ENCODE measurements at places on chromosomes 2 and 18.

GRCh38 chr2:100629309-100629708 is 66.5 kb downstream of the PDCL3 start:
- no peak for DNase-seq

- DNase-seq, result no peak
Observed at GRCh38 chr18:59927246-59927825, 27.5 kb downstream of the PMAIP1 start.

DNA sequence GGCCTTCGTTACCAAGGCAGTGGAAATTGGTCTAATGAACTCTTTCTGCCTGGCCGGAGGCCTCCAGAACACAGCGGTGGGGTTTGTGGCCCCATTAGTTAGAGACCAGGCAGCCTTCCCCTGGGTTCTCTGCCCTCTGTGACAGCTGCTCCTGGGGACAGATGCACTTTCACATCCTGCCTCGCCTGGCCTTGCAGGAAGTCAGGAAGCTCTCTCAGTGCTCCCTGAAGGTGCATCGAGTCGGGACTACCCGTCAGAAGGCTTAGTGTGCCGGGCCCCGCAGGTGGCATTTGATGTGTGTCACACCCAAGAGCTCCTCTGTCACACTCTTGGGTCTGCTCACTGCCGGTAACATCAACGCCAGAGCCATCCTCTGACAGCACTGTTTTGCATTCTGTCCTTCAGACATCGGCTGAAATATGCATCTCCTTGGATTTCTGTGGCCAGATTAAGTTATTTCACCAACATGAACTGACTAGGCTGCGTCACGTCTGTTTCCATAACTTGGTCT is 158.3 kb downstream of the LDLRAD4 start:
- no peak for DNase-seq

DNA sequence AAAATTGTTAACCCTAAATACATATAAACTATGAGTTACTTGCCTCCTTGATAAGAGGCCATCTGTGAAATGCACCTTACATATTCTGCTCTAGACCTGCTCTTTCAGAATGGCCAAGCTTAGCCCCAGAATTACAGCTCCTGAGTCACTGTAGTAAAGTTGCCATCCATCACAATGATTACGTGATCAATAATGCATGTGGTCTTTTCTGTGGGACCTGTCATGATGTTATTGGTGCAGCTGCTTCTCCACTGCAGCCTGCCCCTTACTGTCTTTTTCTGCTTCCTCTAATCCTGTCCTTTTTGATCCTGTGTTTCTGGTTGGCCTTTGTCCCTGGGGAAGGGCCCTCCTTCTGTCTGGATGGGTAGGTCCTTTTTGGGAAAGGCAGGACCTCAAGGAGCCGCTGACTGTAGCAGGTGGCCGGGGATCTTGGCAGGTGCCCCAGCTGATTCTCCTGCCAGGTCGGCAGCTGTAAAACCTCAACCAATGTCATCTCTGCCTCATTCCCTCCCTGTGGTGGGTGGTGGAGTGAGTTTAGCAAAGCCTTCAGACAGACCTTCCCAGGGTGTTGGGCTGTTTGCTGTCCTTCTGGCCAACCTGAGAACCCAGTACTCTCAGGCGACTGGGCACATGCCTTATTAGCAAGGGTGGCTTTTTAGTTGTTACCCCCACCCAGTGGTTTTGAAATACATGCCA is 126.2 kb upstream of the EML6 start:
- peak; percentile 59 for DNase-seq

- DNase-seq, result no peak
Observed at GRCh38 chr2:171550613-171551012, 28.3 kb downstream of the CYBRD1 start.

DNA sequence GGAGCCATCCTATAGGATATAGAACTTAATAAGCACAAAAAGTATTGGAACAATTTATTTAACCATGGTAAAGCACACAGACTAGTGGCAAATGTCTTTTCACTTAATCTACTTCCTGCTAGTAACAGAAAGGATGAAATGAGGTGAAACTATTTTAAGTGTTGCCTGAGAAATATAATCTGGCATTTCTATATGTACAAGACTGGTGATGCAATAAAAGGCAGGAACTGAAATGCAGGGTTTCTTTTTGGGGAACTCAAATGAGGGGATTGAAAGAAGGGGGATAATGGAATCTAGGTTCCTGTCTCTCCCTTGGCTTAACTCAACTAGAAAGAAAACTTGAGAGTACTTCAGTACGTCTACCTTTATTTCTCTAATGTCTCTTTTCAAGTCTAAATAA is 122.3 kb downstream of the MEMO1 start:
- no peak for DNase-seq

DNA sequence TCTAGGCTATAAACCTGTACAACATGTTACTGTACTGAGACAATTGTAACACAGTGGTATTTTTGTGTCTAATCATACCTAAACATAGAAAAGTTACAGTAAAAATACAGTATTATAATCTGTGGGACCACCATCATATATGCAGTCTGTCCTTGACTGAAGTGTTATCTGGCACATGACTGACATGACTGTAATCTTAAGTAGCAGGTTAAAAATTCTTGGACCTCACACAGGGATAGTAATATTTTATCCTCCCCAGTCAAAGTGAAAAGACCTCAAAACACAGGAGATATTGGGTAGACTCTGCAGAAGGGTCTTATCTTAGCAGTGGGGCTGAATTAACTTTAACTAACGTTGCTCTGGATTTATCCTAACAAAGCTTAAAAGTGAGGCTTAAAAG is 4.9 kb upstream of the SCN9A start:
- no peak for DNase-seq

GRCh38 chr2:62305421-62306176 is 109.7 kb downstream of the B3GNT2 start:
- DNase-seq, result no peak

DNA sequence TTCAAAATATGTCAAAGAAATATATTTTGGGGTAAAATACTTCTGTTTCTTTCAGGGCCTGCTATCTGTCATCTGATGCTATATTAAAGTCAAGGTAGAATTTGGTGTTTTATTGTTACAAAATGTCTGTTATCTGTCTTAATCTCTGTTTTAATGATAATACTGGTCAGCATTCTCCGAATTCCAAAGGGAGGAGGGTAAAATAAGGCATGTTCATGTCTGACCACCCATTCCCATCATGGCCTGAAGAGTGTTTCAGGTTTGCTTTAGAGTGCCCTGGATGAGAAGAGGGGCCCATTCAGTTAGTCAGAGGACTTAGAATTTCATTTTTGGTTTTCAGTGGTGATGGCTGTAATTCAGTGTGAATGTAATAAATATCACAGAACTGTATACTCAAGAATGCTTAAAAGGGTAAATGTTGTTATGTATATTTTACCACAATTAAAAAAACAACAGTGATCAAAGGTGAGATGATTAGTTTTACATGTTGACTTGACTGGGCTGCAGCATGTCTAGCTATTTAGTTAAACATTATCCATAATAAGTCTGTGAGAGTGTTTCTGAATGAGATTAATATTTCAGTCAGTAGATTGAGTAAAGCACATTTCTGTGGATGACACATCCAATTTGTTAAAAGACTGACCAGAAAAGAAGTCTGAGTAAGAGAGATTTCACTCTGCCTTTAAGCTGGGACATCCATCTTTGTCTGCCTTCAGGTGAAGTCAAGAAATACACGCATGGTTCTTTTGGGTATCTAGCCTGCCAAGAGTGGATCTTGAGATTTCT is 467.9 kb upstream of the SYT4 start:
- no peak for DNase-seq

GRCh38 chr2:118148809-118149208 is 60.5 kb downstream of the INSIG2 start:
- no peak for DNase-seq

GRCh38 chr2:144935736-144936135 is 415.8 kb upstream of the ZEB2 start:
- DNase-seq, result no peak

DNA sequence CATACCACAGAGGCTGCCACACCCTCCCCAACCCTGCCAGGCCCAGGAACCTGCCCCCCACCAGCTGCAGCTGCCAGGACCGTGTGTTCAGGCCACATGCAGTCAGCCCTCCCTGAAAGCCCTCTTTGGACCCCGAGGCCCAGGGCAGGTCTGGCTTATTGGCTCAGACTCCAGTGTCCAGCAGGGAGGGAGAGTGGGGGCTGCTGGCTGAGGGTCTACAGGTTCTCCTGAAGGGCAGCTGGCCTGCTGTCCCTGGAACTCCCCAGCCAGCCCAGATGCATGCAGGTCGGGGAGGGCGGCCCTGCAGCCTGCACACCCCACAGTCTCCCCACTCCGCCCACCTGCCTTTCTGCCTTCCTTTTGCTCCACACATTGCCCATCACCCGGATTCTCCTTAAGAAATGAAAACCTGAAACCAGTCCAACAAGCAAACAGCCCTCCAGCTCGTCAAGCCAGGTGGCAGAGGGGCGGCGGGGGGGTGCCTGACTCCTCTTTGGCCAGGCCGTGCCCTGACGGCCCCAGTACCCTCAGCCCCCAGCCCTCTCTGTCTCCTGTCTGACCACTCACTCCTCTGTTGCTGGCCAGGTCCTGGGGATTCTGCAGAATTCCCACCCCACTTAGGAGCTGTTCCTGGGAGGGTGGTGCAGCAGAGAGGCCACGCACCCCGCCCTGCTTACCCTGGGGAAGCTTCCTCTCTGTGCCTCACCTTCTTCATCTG is 18.0 kb downstream of the GPR35 start:
- no peak for DNase-seq

DNA sequence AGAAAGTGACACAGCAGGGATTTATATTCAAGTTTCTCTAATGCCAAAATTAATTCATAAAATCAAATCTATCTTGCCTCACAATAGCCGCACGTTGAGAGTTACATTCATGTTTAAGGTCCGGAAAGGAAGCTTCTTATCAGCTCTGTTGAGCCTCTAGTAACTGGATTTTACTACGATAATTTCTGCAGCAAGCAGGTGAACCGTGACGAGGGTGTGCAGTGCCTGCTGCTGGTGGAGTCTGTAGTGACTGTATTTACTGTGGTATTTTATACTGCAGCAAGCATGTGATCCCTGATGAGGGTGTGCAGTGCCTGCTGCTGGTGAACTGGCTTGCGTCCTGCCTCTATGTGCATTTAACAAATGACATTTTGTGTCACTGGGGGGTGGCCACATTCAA is 120.0 kb downstream of the SNTG2 start:
- no peak for DNase-seq

GRCh38 chr2:24228470-24228869 is 53.6 kb downstream of the FAM228A start:
- no peak for DNase-seq

- DNase-seq, result no peak
Observed at GRCh38 chr18:57589161-57589560, 2.7 kb upstream of the FECH start.

DNA sequence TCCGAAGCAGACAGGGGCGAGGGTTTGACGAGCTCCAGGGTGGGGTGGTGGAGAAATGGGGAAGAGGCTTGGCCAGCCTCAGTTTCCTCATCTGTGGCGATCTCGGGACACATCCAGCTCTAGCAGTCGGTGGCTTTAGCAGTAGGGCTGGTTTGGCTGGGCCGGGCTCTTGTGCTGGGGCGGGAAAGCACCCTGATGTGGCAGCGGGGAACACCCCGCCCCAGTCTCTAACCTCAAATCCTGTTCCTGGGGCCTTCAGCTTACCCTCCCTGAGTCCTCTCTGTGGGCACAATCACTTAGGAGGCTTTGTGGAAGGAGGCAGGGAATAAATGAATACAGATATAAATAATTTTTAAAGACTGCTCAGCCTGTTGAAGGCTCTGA is 26.5 kb upstream of the MCFD2 start:
- DNase-seq, result no peak

- no peak for DNase-seq
Observed at GRCh38 chr2:190863946-190864345, 16.7 kb upstream of the GLS start.

DNA sequence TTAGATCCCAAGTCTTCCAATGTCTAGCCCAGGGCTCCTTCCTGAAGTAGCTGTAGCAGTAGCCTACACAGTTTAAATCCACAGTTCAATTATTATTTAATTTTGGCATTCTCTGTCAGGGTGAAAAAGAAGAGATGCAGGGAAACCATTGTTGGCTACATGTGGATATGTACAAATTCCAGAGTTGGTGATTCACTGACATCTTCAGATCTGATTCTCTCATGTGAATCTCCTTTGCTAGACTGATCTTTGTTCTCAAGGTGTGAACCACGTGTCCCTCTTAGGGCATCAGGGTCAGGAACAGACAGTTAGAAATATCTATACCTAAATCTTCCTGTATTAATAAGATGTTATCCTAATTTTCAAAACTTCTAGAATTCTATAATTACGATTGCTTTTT is 36.7 kb downstream of the ADCYAP1 start:
- no peak for DNase-seq

GRCh38 chr18:50177294-50177992 is 17.5 kb downstream of the MYO5B start:
- no peak for DNase-seq
